Fibroblast of skin of abdomen (primary cell): ENCODE measurements at places on chromosomes 12 and 14.

GRCh38 chr12:104582739-104583138 lies 126.0 kb downstream of the CHST11 start:
- DNase-seq: no peak

DNA sequence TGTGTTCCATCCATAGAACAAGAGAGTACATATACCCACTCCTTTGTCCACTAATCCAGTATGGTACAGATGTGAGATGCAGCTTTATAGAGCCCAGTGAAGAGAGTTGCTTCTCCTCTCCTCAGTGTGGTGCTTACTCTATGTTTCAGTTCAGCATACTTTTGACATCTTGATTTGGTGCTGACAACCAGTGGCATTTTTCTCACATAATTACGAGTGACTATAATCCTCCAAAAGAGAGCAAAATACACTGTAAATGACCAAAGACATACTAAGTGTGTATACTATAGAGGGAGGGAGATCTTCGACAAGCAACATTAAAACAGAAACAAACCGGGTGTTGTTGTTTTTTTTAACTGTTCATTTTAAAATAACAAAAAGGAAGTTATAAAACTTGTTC lies 191.5 kb downstream of the KLHL28 start:
- no peak for DNase-seq

- DNase-seq: no peak
These were observed 10.9 kb downstream of the NAB2 start for GRCh38 chr12:57099766-57100165.

DNA sequence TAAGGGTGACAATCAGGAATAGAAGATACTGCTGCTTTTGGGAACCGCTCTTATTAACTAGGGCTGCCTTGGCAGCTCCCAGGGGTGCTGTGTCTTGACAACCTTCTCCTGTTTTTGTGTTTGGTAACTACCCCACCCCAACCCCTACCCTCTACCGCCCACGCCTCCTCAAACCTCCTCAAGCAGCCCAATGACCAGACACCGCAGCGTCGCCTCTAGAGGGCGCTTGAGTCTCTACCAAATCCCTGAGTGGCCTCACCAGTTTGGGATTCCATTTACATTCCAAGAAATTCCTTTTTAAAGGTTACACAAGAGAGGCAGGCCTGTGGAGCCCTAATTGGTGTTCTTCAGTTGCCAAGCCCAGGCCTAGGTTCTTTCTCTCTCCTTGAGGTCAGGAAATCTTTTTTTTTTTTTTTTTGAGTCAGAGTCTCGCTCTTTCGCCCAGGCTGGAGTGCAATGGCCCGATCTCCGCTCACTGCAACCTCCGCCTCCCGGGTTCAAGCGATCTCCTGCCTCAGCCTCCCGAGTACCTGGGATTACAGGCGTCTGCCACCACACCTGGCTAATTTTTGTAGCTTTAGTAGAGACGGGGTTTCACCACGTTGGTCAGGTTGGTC lies 72.4 kb upstream of the USP44 start:
- peak; percentile 87 for DNase-seq

- DNase-seq: peak; percentile 4
These were observed 379.0 kb downstream of the NPAS3 start for GRCh38 chr14:33317675-33318074.

GRCh38 chr12:108361606-108362005 lies 22.5 kb upstream of the CMKLR1 start:
- no peak for DNase-seq

- DNase-seq: peak; percentile 23
These were observed 19.6 kb downstream of the ACVR1B start for GRCh38 chr12:51970904-51971646.

- no peak for DNase-seq
These were observed 34.8 kb downstream of the SBNO1 start for GRCh38 chr12:123329799-123330198.
